Bronchus fibroblast of lung (primary cell): ENCODE measurements at places on chromosomes 1 and 21. TPM values are rescaled to one million over a fixed set of nuclear protein-coding genes. Genes with fewer than 3 reads are reported as not detected.

Gene SCP2
- 72.4 and 83.9 TPM in 2 replicates for total RNA-seq

Gene KLF17
- under 0.01 TPM in 2 replicates for total RNA-seq

Gene ACOT11
- total RNA-seq: 0.34 and 0.59 TPM in 2 replicates

Gene NPHS2
- total RNA-seq: not detected in 2 replicates

Gene HES5
- total RNA-seq: not detected in 2 replicates

Gene KIF2C
- 64.9 and 71.5 TPM in 2 replicates for total RNA-seq

Gene GPR52
- not detected in 2 replicates for total RNA-seq

Gene LGR6
- total RNA-seq: under 0.01 TPM in 1 of 2 replicates, not detected in the other

Gene ELOA
- total RNA-seq: 24.4 and 26.2 TPM in 2 replicates

Gene KCNJ15
- total RNA-seq: 0.15 TPM in 1 of 2 replicates, not detected in the other

Gene C1orf35
- 12.6 and 16.0 TPM in 2 replicates for total RNA-seq

Gene PODN
- total RNA-seq: 0.30 and 0.84 TPM in 2 replicates

Gene SV2A
- 27.5 and 29.9 TPM in 2 replicates for total RNA-seq

Gene LCE3E
- total RNA-seq: not detected in 2 replicates

Gene PPIAL4G
- not detected in 2 replicates for total RNA-seq

Gene KLHDC9
- 1.8 and 2.9 TPM in 2 replicates for total RNA-seq

Gene NBPF10
- total RNA-seq: 0.30 and 0.34 TPM in 2 replicates
